Fibroblast of the aortic adventitia (primary cell): ENCODE measurements at places on chromosomes 3 and 15. TPM values are rescaled to one million over a fixed set of nuclear protein-coding genes. Genes with fewer than 3 reads are reported as not detected.

DNA sequence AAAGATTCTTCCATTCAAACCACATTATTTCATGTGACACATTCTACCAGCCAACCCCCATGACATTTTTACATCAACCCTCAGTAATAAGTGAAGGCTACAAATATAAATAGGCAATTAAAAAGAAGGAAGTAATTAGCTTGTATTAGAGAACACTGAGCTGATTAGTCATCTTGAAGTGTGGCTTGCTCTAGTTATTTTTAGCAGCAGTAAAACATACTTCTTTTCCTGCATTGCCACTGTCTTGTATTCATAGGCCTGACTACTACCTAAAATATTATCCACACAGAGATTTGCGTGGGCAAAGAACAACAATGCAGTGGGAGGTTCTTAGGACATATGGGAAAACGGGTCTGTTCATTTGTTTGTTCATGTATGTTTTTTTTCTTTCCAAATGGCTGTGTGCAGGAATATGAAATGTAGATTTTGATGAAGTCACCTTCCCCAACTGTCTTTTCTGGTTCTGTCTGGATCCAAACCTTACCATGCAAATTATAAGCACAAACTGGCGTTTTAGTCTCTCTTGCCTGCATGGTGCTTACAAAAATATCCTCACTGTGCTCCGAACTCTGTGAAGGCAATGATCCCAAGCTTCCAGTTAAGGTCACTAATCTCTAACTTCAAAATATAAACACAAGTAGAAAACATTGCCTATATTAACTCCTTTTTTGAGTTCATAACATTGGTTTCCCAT, 31.5 kb upstream of the TM4SF4 start:
- peak; percentile 53 for DNase-seq

Gene P4HTM
- total RNA-seq = 22.2 and 49.1 TPM in 2 replicates

Gene PCSK6
- 0.81 TPM in 1 of 2 replicates, not detected in the other for total RNA-seq

DNA sequence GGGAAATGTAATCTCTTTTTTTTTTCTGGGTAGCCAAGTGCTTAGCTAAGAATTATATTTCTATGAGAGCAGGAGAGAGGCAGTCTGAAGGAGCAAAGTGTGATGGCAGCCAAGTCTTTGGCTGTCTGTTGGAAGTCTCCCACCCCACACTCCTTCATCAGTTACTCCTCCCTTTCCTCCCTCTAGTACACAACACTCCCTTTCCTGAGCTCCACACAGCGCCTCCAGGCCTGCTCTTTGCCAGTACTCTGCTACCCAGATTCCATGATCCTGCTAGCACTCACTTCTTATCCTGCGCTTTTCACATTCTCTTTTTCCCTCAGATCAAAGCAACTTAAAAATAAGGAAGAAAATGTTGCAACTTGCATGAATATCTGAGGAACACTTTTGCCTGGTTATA, 37.4 kb upstream of the SNRK start:
- no peak for DNase-seq

DNA sequence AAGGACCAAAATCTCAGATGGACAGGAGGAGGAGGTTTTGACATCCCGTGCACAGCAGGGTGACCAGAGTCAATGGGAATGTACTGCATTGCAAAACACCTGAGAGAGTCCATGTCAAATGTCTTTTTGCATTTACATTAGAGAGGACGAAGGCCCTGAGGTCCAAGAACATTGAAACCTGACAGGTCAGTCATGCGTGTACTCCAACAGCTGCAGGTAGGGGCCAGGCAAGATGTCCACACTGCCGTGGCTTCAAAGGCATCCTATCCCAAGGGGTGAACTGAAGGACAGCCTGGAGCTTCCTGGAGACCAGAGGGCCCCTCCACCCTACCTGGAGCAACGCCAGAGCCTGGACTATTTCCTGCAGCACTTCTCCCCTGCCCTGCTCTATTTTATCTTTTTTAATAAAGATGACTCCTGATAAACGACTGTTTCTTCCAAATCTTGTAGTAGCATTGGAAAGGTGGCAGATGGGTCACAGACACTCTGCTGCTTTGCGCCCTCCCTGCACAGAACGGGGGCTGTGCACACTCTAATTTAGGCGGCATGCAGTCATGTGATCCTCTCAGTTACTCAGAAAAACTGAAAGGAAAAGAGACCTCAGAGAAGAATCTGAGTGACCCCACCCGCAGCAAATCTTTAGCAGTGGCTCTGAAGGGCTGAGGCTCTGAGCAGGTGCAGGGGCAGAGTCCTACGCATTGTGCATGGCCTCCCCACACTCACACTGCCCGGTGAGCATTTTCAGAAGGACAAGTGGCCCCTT, 68.2 kb downstream of the HMCES start:
- DNase-seq = no peak

GRCh38 chr3:42027571-42027970, 63.6 kb upstream of the TRAK1 start:
- no peak for DNase-seq

- no peak for DNase-seq
Observed at GRCh38 chr3:95311272-95311671, 1248.4 kb downstream of the NSUN3 start.

Gene MRPL46
- 8.5 and 16.4 TPM in 2 replicates for total RNA-seq

GRCh38 chr3:67515778-67516177, 138.6 kb downstream of the SUCLG2 start:
- no peak for DNase-seq

- no peak for DNase-seq
Observed at GRCh38 chr15:49441356-49441755, 18.3 kb downstream of the FGF7 start.

Gene PDZRN3
- 40.5 and 76.8 TPM in 2 replicates for total RNA-seq

Gene DAZL
- not detected in 2 replicates for total RNA-seq

Gene CCR8
- not detected in 2 replicates for total RNA-seq

GRCh38 chr3:123832692-123833397, 51.3 kb downstream of the MYLK start:
- no peak for DNase-seq

Gene ACOX2
- 19.2 and 29.5 TPM in 2 replicates for total RNA-seq

Gene CCR5
- not detected in 2 replicates for total RNA-seq

GRCh38 chr15:33084661-33085060, 109.9 kb downstream of the FMN1 start:
- no peak for DNase-seq

Gene UBE3A
- 60.3 and 80.3 TPM in 2 replicates for total RNA-seq

Gene GOLGA8S
- under 0.01 TPM in 1 of 2 replicates, not detected in the other for total RNA-seq

DNA sequence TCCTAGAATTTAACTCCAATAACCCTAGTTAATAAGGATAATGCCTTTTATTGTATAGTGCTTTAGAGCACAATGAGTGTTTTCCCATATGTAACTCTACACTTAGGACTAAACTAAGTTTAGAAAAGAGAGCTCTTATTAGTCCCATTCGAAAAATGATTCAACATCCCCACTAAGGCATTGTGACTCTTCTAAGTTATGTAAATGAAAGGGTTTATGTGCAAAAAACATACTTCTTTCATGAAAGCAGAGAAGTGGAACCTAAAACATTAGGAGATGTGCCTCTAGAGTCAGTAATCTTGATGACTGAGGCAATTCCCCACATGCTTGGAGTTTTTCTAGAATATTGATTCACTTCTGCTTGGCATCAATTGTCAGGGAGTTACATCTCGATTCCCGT, 344.1 kb upstream of the ZNF717 start:
- no peak for DNase-seq

DNA sequence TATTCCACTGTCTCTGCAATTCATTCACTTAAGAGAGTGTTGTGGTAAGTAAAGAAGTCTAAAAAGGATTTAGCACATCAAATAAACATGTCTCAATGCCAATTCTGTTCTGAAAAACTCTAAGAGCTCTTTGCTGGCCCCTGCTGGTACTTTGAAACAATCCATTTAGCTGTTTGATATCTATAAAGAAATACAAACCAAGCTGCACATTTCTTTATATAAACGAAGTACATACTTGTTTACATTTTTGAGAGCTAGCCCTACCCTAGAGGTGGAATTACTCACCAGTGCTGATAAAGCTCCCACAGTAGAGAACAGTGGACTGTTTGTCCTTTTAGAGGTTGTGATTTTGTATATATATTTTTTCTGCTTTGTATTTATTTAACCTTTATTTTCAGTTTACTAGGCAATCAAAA, 75.5 kb downstream of the NEDD4 start:
- peak; percentile 93 for DNase-seq

DNA sequence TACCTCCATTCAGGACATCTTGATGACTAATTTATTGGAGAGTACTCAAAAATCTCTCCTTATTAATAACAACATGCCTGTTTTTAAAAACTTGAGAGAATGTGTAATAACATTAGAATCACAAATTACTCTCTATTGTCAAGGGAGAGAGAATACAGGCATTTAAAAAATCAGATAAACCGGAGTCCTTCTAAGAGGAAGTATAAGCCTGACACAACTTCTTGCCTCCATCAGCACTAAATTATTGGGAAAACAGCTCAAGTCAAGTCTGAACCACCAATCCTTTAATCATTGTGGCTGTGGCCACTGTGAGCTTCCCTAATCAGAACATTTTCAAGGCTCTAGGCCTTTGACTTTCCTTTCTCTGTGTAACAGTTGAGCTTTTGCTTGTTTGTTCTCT, 38.0 kb downstream of the SSR3 start:
- peak; percentile 27 for DNase-seq

Gene EFCAB12
- total RNA-seq = under 0.01 TPM in 1 of 2 replicates, not detected in the other

- DNase-seq = no peak
Observed at GRCh38 chr3:14884665-14885064, 62.7 kb upstream of the NR2C2 start.

- DNase-seq = no peak
Observed at GRCh38 chr3:39548282-39548681, 80.8 kb downstream of the MOBP start.

DNA sequence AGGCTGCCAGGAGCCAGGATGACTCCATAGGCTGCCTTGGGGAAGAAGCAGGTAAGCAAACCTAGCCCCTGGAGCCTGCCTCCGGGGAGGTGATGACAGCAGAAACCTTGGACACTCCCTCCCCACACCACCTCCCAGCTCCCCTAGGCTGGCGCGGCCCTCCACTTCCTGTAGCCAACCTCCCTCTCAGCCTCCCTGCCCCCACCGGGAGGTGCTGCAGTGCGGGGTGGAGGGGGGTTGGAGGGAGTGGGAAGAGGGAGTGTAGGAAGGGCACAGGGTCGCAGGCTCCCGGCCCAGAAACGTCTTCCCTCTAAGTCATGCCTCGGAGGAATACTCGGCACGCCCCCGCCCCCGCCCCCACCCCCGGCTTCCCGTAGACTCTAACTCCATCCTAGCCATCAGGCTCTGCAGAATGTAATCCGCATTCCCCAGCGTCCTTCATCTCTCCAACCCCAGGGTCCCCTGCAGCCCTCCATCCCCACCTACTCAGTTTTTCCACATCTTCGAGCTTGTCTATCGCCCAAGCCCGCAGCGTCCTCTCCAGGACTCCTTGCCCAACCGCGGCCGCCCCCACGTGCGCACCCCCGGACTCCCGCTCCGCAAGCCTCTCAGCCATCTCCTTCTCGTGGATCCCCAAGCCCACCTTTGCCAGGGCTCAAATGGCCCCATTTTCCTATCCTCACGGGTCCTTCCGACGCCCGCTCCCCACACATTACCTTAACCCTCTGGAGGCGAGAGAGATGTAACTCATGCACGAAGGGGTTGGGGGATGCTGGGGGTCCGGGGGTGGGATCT, 528 bp downstream of the LPCAT4 start:
- DNase-seq = peak; percentile 48

- DNase-seq = no peak
Observed at GRCh38 chr15:96470681-96471310, 140.3 kb downstream of the NR2F2 start.

Gene RASL12
- 1.7 and 1.9 TPM in 2 replicates for total RNA-seq

DNA sequence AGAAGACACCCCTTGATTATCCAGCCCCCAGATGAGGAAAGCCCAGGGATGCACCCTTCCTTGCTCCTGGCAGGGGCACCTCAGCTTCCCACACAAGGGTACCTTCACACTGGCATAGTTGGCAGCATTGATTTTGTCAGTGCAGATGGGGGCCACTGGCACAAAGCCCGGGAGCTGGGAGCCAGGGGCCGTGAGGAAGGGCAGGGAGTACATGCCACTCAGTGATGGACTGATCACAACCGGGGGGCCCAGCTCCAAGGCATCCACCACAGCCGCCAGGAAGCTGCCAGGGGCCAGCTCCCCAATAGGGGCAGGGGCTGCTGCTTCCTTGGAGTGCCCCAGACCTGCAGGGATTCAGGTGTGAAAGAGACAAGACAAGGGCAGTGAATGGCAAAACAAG, 2.6 kb upstream of the PCBP4 start:
- no peak for DNase-seq

Gene PPM1L
- total RNA-seq = 1.4 and 2.5 TPM in 2 replicates

Gene MST1R
- total RNA-seq = 0.81 and 1.3 TPM in 2 replicates

Gene GRIP2
- 0.90 TPM in 2 replicates for total RNA-seq

- DNase-seq = no peak
Observed at GRCh38 chr3:54514416-54514815, 392.1 kb downstream of the CACNA2D3 start.

GRCh38 chr15:35546511-35547381, 781 bp upstream of the DPH6 start:
- DNase-seq = no peak

GRCh38 chr15:38525489-38525888, 39.1 kb downstream of the RASGRP1 start:
- no peak for DNase-seq

Gene ZKSCAN7
- 3.5 and 5.0 TPM in 2 replicates for total RNA-seq

Gene ECE2
- not detected in 2 replicates for total RNA-seq

Gene SERPINI2
- total RNA-seq = not detected in 2 replicates

Gene THPO
- 0.49 TPM in 1 of 2 replicates, not detected in the other for total RNA-seq

- DNase-seq = no peak
Observed at GRCh38 chr3:184022323-184022722, 4.6 kb upstream of the ABCC5 start.

GRCh38 chr3:55309336-55309735, 177.8 kb downstream of the WNT5A start:
- DNase-seq = no peak

Gene PATL2
- 0.72 and 0.82 TPM in 2 replicates for total RNA-seq

GRCh38 chr15:85097725-85098124, 116.1 kb downstream of the PDE8A start:
- DNase-seq = peak; percentile 43
